ENCODE measurements at places on chromosomes 3 and 15. TPM values are rescaled to one million over a fixed set of nuclear protein-coding genes. Genes with fewer than 3 reads are reported as not detected.

CPEB1 gene
- not detected for total RNA-seq

LEKR1 gene
- 1.3 TPM for total RNA-seq

ZNF501 gene
- 0.40 TPM for total RNA-seq

DTX3L gene
- 19.0 TPM for total RNA-seq

CCR3 gene
- total RNA-seq, result not detected

DNA sequence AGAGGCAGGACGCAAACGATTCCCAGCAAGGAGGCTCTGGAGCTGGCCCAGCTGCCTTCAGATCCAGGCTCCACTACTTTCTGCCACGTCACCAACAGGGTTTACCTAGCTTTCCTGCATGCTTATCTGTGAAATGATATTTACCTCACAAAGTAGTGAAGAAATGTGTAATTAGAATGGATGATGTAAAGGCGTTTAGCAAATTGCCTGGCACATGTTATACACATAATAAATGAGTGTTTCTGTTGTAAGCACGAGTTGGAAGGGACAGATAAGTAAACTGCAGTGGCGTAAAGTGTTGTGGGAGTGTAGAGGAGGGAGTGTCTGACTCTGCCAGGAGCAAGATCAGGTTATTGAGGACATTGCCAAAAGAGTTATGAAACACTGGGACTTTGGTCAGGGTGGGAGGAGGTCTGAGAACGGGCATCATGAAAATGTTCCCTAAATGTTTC, 3.5 kb upstream of the CHAC1 start:
- peaks cover 13% of the 10 kb centered on the region for H3K4me1 ChIP-seq
- DNase-seq, result peak; percentile 40
- peaks cover 12% of the 10 kb centered on the region for H3K36me3 ChIP-seq

DNA sequence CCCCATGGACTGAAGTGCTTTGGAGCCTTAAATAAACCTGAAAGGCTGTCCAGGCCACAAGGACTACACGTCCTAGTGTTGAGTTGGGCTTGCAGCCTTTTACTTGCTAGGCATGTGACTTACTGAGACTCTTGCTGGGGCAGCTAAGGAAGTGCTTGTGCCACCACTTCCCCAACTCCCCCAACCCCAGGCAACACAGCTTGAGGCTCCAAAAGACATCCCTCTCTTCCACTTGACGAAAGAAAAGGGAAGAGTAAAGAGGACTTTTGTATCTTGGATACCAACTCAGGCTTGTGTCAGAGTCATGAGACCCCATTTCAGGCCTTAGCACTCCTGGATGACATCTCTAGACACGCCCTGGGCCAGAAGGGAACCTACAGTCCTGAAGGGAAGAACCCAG, 109.8 kb downstream of the XRN1 start:
- no peak overlapping the region for H3K27ac ChIP-seq
- H3K36me3 ChIP-seq, result peaks cover 22% of the 10 kb centered on the region
- DNase-seq, result no peak
- H3K27me3 ChIP-seq, result no peaks in the 10 kb centered on the region
- no peaks in the 10 kb centered on the region for H3K4me1 ChIP-seq

- H3K27ac ChIP-seq, result no peak overlapping the region
- no peaks in the 10 kb centered on the region for H3K36me3 ChIP-seq
- H3K4me1 ChIP-seq, result no peaks in the 10 kb centered on the region
- peak; percentile 72 for DNase-seq
- H3K4me3 ChIP-seq, result no peak overlapping the region
- peaks cover 20% of the 10 kb centered on the region for H3K27me3 ChIP-seq
These were observed 28.1 kb upstream of the CORO2B start for GRCh38 chr15:68550498-68551295.

DNA sequence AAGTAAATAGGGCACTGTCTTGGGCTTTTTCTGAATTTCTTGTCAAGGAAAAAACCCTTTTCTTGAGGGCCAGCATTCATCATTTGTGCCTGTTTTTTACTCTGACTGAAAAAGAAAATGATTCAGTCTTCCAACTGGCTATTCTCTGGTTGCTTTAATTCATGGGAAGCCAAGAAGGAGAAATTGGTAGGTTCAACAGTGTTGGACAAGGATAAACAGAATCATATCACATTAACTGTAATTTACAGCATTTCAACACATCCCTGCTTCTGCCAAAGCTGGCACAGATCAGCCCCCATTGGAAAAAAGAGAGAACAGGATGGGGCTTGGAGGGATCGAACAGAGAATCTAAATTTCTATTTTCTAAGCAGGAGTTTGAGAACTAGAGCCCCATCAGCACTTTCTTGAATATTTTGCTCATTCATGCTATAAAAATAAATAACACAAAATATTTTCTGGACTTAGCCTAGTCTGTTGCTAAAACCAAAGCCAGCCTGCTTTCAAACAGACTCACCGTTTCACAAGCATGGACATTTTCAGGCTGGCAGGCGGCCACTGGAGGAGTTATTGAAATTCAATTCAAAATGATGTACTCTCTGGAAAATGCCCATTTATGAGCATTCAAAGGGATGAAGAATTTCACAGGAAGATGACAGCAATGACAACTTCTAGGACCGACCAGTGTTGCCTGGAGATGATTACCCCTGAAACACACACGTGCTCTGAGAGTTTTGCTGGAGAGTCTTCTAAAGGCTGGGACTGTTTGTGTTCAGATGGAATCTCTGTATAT, 181.2 kb downstream of the WNT5A start:
- no peaks in the 10 kb centered on the region for H3K36me3 ChIP-seq
- DNase-seq, result no peak
- peaks cover 7% of the 10 kb centered on the region for H3K4me1 ChIP-seq
- H3K4me3 ChIP-seq, result no peak overlapping the region

DNA sequence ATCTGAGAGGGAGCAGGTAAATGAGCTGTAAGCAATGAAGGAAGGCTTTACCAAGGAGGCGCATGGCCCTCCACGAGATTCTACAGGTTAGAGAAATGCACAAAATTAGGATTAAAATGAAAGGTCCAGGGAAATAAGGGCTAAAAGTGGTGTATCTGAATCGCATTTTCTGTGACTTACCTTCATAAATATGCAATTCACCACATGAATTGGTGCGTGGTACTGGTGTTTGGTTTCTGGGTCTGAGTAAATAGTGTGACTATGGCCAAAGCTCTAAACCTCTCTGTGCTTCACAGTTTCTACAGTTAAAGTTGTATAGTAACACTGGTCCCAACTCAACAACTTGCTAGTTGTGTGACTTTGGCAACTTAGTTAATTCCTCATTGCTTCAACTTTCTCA, 8.1 kb downstream of the ARPP21 start:
- H3K4me3 ChIP-seq, result no peak overlapping the region
- H3K4me1 ChIP-seq, result no peaks in the 10 kb centered on the region
- H3K27me3 ChIP-seq, result peaks cover 99% of the 10 kb centered on the region
- no peak overlapping the region for H3K27ac ChIP-seq

GRCh38 chr15:20346082-20346805, 195.4 kb downstream of the GOLGA6L6 start:
- no peaks in the 10 kb centered on the region for H3K4me1 ChIP-seq
- H3K27ac ChIP-seq, result no peak overlapping the region
- no peak for DNase-seq
- no peaks in the 10 kb centered on the region for H3K27me3 ChIP-seq

GRCh38 chr3:13588221-13588701, 39.3 kb downstream of the FBLN2 start:
- no peaks in the 10 kb centered on the region for H3K27me3 ChIP-seq
- H3K4me3 ChIP-seq, result no peak overlapping the region
- no peaks in the 10 kb centered on the region for H3K4me1 ChIP-seq
- H3K36me3 ChIP-seq, result no peaks in the 10 kb centered on the region

GRCh38 chr3:138389841-138390581, 41.6 kb downstream of the MRAS start:
- peaks cover 14% of the 10 kb centered on the region for H3K4me1 ChIP-seq
- H3K27me3 ChIP-seq, result no peaks in the 10 kb centered on the region
- H3K36me3 ChIP-seq, result no peaks in the 10 kb centered on the region

- no peaks in the 10 kb centered on the region for H3K36me3 ChIP-seq
- H3K4me1 ChIP-seq, result peaks cover 6% of the 10 kb centered on the region
- H3K4me3 ChIP-seq, result no peak overlapping the region
- H3K27me3 ChIP-seq, result no peaks in the 10 kb centered on the region
- no peak overlapping the region for H3K27ac ChIP-seq
These were observed 116.0 kb upstream of the MRPS22 start for GRCh38 chr3:139227827-139228226.

DNA sequence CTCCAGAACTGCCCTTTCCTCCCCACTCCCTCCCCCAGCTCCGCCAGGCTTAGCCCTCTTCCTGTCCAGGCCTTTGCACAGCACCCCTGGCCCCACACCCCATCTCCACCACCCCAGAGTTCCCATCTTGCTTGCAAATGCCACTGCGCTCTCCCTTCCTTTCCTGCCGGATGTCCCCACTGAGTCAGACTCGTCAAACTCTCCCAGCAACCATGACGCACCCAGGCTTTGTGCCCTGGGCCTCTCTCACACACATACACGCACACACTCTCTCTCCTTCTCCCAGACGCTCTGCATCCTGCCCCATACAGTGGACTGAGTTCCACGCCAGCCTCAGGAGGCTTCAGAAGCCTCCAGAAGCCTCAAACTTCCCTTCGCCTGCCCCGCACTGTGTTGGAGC, 2.8 kb upstream of the CCDC9B start:
- H3K4me1 ChIP-seq, result peaks cover 51% of the 10 kb centered on the region
- H3K36me3 ChIP-seq, result no peaks in the 10 kb centered on the region
- H3K27ac ChIP-seq, result peak overlapping the region; percentile 68
- no peaks in the 10 kb centered on the region for H3K27me3 ChIP-seq
- peak; percentile 88 for DNase-seq
- H3K4me3 ChIP-seq, result peak overlapping the region; percentile 17

- no peaks in the 10 kb centered on the region for H3K36me3 ChIP-seq
- H3K27me3 ChIP-seq, result no peaks in the 10 kb centered on the region
- no peak overlapping the region for H3K27ac ChIP-seq
- no peaks in the 10 kb centered on the region for H3K4me1 ChIP-seq
- DNase-seq, result no peak
These were observed 83.2 kb upstream of the NEDD4 start for GRCh38 chr15:56076640-56077039.

GRCh38 chr15:43277901-43278300, 11.2 kb upstream of the TGM5 start:
- DNase-seq, result no peak
- H3K36me3 ChIP-seq, result no peaks in the 10 kb centered on the region
- H3K27ac ChIP-seq, result no peak overlapping the region
- H3K4me3 ChIP-seq, result no peak overlapping the region
- H3K4me1 ChIP-seq, result peaks cover 6% of the 10 kb centered on the region

DNA sequence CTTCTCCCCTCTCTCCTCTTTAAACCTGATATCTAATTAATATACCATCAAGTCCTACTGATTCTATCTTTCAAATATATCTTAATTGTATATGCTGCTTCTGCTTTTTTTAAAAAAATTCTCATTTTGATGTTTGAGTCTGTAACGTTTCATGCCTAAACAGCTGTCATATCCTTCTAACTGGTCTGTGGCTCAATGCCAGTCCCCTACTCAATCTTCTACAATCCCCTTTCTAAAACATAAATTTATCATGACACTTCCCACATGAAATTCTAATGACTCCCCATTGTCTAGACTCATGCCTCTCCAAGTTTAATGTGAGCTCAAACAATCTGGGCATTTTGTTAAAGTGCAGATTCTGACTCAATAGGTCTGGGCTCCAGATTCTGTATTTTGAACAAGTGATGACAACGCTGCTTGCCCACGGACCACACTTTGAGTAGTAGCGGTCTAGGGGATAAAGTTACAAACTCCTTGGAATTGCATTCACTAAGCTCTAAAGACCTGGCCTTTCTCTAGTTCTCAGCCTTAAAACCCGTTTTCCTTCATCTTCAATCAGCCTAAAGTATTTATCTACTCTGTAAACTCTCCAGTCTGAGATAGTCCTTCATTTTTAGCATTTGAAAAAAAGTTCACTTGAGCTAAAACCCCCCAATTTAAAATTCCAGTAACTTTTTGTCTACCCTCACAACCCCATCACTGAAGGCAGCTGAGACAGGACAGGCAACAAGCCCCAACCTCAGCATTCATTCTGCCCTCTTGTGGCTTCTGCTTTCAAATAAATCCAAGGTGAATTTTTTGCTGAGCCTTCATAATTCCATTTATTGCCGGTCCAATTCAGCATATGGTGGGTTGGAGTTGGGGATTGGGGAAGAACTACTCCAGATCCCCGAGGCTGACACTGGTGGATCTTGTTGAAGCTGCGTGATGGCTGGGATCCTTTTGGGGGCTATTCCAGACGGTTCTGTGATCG, 88.1 kb upstream of the THRB start:
- H3K36me3 ChIP-seq, result no peaks in the 10 kb centered on the region
- no peak overlapping the region for H3K4me3 ChIP-seq
- peak; percentile 35 for DNase-seq
- H3K27ac ChIP-seq, result no peak overlapping the region
- H3K27me3 ChIP-seq, result no peaks in the 10 kb centered on the region

GRCh38 chr15:50116477-50116876, 2.6 kb downstream of the ATP8B4 start:
- H3K36me3 ChIP-seq, result no peaks in the 10 kb centered on the region
- no peaks in the 10 kb centered on the region for H3K27me3 ChIP-seq
- peak; percentile 57 for DNase-seq
- no peak overlapping the region for H3K27ac ChIP-seq
- H3K4me3 ChIP-seq, result no peak overlapping the region

GRCh38 chr3:120636795-120637401, 40.8 kb downstream of the NDUFB4 start:
- no peak for DNase-seq
- H3K27ac ChIP-seq, result no peak overlapping the region
- H3K27me3 ChIP-seq, result no peaks in the 10 kb centered on the region
- H3K36me3 ChIP-seq, result no peaks in the 10 kb centered on the region
- peaks cover 6% of the 10 kb centered on the region for H3K4me1 ChIP-seq
